ENCODE measurements at places on chromosomes 4 and X.

- no peak for DNase-seq
Measured at GRCh38 chr4:133493776-133494175, 344.7 kb downstream of the PCDH10 start.

DNA sequence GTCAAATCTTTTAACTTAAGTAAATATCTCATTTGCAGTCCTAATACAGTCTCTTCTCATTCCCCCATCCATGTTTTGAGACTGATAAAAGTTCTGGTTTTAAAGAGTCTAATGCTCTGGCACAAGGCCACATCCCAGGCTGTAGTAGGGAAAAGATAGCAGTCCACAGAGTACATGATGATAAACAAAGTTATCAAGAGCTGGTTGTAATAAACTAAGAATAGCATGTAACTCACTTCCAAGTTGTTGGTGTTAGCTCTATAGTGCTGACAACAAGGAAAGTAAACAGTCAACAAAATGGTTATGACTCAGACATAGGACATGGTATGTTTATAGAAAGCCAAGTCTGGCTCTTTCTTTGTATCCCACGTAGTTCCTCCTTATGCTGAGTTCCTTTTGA, 21.8 kb upstream of the AREG start:
- peak; percentile 49 for DNase-seq

DNA sequence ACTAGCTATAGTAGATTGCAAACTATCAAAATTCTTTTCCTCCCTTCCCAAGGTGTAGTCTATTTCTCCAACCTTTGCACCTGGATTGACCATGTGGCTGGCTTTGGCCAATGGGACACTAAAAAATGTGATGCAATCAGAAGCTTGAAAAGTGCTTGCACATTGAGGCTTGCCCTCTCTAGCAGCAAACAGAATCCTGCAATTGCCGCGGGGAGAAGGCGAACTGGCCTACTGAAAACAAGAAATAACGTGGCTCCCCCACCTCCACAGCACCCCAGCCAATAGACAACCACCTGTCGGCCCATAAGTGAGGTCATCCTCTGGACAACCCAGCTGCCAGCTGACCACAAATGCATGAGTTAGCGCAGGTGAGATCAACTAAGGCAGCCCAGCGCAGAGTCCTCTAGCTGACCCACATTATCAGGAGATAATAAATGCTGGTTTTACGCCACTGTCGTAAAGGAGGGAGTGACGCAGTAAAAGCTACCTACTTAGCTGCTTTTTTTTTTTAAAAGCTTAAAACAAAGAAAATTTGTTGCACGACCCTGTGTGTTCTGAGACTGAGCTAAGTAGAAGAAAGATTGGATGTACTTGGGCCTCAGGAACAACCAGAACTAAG, 95.2 kb downstream of the GK start:
- no peak for DNase-seq

GRCh38 chr4:151860561-151861093, 99.8 kb upstream of the GATB start:
- DNase-seq, result no peak

DNA sequence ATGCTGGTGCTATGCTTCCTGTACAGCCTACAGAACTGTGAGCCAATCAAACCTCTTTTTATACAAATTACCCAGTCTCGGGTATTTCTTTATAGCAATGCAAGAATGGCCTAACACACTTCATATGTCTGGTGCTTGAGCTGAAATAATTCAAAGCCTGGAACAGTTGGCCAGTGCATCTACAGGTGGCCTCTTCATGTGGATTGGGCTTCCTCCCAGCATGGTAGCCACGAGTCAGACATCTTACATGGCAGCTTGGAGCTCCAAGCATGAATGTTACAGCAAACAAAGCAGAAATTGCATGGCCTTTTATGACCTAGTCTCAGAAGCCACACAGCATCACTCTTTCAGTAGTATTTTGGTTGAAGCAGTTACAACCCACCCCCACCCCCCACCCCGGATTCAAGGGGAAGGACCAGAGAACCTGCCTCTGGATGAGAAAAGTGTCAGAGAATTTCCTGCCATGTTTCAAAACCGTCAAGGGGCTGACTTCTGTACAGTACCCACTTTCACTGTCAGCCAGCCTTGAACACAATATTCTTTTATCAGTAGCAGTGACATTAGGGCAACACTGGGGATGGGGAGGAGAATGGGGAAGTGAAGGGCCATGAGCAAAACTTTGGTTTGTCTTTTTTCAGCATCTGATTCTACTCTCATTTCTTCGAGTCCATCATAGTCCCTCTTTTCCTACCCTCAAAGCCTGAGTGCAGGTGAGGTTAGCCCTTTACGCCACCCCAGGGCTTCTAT, 368.7 kb downstream of the BCOR start:
- DNase-seq, result no peak

DNA sequence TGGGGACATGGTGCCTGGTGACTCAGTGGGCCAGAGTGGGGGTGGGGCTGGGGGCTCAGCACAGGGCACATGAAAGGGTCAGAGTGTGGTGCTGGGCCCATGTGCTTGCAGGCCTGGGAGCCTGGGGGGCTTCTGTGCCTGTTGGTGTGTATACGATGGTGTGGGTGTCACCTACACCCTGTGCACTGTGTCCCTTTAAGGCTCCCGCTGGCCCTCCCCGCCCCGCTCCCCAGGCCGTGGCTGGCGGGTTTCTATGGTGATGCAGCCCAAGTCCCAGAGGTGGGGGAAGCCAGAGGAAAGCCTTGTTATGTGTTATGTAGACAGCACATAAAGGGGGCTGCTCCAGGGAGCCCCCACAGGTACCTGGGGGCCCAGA, 5.5 kb downstream of the L1CAM start:
- no peak for DNase-seq

DNA sequence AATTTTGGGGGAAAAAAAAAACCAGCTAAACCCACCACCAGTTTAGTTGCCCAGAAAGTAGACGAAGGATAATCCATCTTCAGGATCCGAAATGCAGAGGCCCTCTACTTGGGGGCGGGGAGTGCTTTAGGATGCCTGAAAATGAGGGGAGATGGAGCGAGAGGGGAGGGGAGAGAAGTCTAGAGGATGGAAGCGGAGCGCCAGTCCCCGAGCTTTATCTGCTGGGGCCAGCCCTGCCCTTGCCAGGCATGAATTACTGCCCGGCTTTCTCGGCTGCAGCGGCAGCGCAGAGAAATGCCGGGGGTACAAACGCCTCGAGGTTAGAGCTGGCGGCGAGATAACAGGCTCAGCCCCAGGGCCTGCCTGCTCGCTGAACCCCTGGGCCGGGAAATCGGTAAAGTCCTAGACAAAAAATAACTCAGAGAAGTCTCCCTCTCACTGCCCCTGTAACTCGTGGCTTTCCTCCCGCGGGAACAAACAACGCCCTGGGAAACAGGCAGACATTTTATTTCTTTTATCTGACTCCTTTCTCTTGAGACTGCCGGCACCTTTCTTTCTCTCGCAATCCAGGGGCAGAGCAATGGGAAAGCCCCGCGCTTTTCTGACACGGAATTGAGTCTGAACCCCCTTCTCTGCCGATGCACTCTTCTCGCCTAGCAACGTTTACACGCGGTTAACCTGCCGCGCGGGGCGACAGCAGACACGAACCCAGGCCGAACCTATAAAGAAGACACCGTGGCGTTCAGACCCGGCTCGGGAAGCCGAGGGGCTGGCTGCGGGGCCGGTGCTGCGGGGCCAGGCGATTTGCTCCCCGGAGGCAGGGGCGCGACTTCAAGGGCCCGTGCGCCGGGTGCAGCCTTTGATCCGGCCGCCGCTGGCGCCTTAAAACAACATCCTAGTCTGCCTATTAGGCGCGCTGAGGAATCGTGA, 3.1 kb upstream of the MSX1 start:
- peak; percentile 29 for DNase-seq

DNA sequence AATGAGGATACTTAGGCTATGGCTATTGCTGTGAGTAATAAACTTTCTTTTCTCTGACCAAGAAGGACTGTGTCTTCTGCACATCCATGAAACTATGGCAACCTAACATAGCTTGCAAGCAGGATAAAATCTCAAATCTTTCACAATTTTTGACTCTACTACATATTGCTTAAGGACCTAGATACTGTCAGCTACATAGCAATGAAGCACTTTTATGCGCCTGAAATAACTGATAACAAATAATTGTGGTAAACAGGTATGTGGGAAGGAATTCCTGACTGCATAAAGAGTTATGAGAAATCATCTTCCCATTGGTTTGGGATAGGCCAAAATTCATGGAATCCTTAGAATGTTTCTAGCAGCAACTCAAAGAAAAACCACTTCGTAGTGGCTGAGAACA, 41.2 kb upstream of the PDGFC start:
- no peak for DNase-seq

DNA sequence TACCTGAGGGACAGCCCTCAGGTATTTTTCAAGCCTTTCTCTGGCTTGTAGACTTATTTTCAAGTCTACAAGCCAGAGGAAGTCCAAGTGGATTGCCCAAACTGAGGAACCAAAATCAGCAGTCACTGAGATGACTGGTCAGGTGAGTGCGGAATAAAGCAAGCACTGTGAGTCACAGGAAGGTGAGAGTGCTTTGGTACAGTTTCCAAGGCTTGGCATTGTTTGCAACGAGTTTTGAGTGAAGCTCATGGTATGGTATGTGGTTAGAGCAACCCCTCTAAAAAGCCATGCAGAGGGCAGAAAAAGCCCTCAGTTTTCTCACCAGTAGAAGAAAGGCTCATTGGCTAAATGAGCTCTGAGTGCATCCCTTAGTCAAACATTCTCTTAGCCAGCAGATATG, 112.8 kb upstream of the EOLA2 start:
- no peak for DNase-seq

DNA sequence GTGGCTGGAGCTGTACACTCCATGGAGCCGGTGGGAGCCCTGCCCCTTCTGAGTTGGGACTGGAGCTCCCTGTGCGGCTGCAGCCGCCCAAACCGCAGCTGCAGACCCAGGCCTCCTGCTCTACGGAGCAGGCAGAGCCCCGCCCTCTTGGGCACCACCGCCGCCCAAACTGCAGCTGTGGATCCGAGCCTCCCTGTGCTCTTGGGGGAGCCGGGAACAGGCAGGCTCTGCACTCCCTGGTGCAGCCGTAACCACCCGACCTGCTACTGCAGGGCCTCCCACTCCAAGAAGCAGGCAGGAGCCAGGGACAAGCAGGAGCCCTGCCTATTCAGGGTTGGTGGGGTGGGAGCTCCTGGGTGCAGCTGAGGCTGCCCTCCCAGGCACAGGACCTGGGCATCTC, 237.5 kb upstream of the ATP6AP2 start:
- DNase-seq, result no peak

DNA sequence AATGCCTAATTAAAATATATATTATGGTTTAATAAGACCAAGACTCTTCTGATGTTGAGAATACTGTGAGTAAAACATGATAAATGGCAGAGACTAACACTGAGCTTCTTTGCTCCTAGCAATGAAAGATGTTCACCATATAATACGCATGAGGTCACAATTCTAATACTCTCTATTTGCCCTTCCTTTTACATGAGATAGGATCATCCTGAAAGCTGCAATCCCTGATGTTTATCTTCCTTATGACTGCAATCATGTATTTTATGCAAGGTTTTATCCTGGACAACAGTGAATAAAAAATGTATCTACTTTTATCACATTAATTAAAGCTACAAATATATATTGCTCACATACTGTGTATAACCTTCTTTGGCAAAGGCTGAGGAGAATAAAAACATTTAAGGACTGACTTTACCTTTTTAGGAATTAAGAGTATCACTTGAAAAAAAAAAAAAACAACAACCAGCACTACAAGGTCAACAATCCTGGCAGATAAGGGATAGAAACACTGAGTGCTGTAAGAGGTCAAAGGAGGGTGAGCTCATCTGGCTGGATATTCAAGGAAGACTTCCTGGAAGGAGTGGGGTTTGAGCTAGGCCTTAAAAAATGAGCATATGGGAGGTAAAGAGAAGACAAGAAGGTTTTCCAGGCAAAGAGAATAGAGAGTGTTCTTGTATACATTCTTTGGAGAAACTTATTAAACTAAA, 99.9 kb downstream of the AREG start:
- no peak for DNase-seq

DNA sequence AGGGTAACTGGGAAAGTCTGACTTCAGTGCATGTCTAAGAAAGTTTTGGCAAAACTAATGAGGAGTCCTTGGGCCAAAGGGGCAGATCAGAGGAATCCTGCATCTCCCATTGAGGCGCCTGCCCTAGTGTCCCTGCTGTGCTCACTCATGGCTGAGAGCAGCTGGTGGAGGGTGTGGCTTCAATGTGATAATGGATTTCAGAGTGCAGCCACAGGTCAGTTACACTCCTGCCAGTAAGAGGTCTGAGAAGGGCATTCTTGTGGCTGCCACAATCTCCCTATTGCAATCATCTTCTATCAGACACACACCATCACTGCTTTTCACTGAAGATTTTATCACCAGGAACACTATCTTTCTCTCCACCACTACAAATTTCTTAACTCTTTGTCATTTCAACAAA, 457.1 kb downstream of the MID1IP1 start:
- DNase-seq, result peak; percentile 82

DNA sequence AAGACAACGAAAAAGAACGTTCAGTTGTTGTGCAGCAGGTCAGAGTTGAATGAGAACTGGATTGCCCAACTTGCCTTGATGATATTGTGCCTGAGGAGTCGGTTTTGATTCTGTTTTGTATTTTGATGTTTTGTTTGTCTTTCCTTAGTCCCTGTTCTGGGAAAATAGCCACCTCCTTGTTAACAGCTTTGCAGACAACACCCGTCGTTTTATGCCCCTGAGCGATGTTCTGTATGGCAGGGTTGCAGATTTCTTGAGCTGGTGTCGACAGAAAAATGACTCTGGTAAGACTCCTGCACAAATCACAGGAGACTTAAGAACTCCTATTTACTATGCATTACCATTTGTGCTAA, 4.5 kb downstream of the BST1 start:
- no peak for DNase-seq

DNA sequence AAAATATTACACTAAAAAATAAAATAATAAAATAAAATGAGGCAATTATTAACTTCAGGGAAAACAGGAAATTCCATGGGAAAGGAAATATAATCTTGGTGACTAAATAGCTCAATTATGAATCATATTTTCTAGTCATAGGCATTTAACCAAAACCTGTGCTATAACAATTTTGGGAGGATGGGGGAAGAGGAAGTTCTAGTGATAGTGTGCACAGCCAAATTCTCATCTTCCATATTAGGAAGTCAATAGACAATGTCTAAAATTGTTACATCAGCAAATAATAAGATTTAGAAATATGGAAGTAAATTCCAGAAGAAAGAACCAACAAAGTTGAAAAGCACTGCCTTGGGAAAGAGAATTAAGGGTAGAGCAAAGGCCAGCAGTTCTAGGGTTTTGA, 2.8 kb downstream of the AWAT2 start:
- no peak for DNase-seq

GRCh38 chr4:83361416-83362103, 26.9 kb upstream of the HPSE start:
- DNase-seq, result no peak

DNA sequence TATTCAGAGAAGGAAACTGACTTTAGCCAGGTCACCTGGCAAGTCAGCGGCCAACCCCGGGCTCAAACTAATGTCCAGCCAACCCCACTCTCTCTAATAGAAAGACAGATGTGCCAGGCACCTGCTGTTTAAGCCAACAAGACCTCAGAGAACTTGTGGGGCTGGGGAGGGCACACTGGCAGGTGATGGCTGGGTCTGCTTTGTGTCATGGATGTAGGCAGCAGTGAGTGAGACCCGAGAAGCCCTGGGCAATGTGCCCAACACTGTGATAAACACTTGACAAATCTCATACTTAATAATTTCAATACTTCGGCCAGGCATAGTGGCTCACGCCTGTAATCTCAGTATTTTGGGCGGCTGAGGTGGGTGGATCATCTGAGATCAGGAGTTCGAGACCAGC, 9.0 kb upstream of the CD99L2 start:
- no peak for DNase-seq

All from RPMI7951 (cell line).